ENCODE measurements at places on chromosomes 2 and 18.

GRCh38 chr2:134402410-134402809 lies 148.5 kb downstream of the MGAT5 start:
- no peak for DNase-seq

DNA sequence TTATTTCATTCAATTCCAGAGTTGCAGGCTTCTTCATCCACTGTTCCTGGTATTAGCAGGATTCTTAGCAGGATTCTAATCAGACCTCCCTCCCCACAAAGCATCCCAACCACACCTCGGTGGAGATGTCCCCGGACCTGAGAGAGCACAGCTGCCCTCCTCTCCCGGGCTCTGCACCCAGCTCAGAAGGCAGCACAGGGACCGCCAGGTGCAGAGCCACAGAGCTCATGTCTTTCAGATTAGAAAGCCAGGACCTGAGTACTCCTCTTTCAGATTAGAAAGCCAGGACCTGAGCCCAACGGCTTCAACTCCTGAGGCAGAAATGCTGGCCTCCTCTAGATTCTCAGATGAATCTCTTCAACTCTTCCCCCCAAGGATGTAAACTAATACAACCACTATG lies 152.3 kb downstream of the MYO5B start:
- no peak for DNase-seq

GRCh38 chr2:58664523-58665151 lies 423.5 kb upstream of the FANCL start:
- no peak for DNase-seq

GRCh38 chr2:128320192-128320905 lies 1.7 kb upstream of the HS6ST1 start:
- DNase-seq = no peak

DNA sequence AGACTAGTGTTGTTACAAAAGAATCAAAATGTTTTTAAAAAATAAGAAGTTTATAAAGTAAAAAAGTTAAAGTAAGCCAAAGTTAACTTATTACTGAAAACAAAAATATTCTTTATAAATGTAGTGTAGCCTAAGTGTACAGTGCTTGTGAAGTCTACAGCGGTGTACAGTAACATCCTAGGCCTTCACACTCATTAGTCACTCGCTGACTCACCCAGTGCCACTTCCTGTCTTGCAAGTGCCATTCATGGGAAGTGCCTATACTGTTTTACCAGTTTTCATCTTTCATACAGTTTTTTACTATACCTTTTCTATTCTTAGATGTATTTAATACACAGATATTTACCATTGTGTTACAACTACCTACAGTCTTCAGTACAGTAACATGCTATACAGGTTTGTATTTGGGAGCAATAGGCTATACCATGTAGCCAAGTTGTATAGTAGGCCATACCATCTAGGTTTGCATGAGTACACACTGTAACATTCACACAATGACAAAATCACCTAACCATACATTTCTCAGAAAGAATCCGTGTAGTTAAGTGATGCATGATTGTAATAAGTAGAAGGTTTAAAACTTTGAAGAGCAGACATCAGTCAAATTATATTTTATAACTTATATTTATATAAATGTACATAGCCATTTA lies 13.4 kb downstream of the SERPINB7 start:
- no peak for DNase-seq

GRCh38 chr18:11948852-11949523 lies 32.3 kb upstream of the IMPA2 start:
- DNase-seq = no peak
